Lung microvascular endothelial cell (primary cell): ENCODE measurements at places on chromosomes 4 and X. TPM values are rescaled to one million over a fixed set of nuclear protein-coding genes. Genes with fewer than 3 reads are reported as not detected.

- peak; percentile 38 for DNase-seq
Observed at GRCh38 chr4:176034499-176034898, 31.1 kb upstream of the WDR17 start.

DNA sequence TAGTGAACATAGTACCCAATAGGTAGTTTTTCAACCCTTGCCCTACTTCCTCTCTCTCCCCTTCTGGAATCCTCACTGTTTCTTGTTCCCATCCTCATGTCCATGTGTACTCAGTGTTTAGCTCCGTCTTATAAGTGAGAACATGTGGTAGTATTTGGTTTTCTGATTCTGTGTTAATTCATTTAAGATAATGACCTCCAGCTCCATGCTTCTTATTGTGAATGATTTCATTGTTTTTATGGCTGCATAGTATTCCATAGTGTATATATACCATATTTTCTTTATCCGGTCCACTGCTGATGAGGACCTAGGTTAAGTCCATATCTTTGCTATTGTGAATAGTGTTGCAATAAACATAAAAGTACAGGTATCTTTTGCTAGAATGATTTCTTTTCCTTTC lies 31.0 kb downstream of the IRF2 start:
- no peak for DNase-seq

DNA sequence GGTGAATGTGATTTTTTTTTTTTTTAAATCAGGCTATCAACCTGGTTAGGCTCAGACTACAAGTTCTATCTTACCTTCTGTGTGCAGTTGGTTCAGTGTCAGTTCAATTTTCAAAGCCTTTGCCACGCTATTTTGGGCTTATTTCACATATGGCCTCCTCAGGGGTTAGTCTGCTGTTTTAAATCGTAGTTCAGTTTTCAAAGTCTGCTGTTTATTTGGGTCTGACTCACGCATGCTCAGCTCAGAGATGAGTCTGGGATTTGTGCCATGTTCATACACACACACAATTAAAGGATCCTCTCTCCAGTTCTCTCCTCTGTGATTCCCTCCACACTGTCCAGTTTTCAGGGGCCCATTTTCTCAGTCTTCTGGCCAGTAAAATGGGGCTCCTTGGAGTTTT lies 32.3 kb upstream of the ZFX start:
- peak; percentile 41 for DNase-seq

GRCh38 chr4:92254767-92255442 lies 48.9 kb upstream of the GRID2 start:
- no peak for DNase-seq

- DNase-seq: no peak
Observed at GRCh38 chr4:162909952-162910351, 256.7 kb downstream of the NAF1 start.

Gene DOK7
- not detected in 2 replicates for total RNA-seq

GRCh38 chr4:147741190-147741788 lies 9.4 kb downstream of the ARHGAP10 start:
- no peak for DNase-seq

Gene FGG
- not detected in 2 replicates for total RNA-seq

- DNase-seq: no peak
Observed at GRCh38 chr4:162056990-162057389, 106.8 kb downstream of the FSTL5 start.

Gene NLGN4X
- 0.22 and 0.40 TPM in 2 replicates for total RNA-seq

- DNase-seq: no peak
Observed at GRCh38 chrX:153769158-153769864, 5.3 kb downstream of the PLXNB3 start.

- no peak for DNase-seq
Observed at GRCh38 chr4:147943159-147943638, 211.3 kb downstream of the ARHGAP10 start.

DNA sequence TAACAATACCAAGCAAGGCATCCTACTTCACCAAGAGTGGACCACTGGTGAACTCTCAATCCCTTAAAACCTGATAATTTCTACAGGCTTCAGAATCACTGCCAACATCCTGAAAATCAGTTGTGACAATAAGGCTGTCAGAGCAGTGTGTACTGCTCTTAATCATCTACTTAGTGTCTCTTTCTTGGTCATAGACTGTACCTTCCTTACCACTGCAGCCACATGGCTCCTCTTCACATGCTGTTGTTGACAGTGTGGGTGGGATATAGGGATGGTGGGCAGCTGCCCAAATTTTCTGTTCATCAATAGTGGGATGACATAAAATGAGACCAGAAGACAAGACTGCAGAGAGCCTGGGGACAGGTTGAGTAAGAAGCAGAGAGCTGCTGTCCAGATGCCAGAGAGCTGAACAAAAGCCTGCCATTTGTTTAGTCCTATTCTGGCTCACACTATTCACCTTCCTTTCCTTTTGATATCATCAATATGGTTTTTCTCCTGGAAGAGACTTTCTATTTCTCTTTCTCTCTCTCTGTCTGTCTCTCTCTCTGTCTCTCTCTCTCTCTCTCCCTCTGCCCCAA lies 178.9 kb downstream of the MGST2 start:
- no peak for DNase-seq

- DNase-seq: peak; percentile 9
Observed at GRCh38 chr4:108029731-108030130, 40.0 kb downstream of the HADH start.

- no peak for DNase-seq
Observed at GRCh38 chrX:18174971-18175370, 45.7 kb downstream of the BEND2 start.

Gene FAM9C
- under 0.01 TPM in 1 of 2 replicates, not detected in the other for total RNA-seq

GRCh38 chr4:54359919-54360650 lies 131.0 kb downstream of the PDGFRA start:
- no peak for DNase-seq

Gene UFSP2
- 19.6 and 33.5 TPM in 2 replicates for total RNA-seq

DNA sequence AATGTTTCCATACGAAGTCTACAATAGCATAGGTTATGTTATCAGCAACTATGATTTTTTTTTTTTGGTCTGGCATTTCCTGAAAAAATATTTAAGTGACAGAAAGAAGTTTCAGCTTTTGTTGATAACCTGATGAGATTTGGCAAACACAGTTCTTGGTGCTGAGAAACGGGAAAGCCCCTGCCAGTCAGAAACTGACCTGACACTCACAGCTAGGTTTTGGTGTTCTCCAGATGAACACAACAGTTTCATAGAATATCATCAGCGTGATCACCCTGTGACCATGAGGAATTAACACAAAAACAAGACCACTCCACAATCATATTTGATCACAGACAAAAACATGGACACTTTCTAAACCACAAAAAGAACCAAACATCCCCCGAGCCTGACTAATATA lies 152.5 kb upstream of the DCAF8L1 start:
- peak; percentile 38 for DNase-seq

GRCh38 chr4:57404483-57404882 lies 294.3 kb upstream of the IGFBP7 start:
- no peak for DNase-seq

DNA sequence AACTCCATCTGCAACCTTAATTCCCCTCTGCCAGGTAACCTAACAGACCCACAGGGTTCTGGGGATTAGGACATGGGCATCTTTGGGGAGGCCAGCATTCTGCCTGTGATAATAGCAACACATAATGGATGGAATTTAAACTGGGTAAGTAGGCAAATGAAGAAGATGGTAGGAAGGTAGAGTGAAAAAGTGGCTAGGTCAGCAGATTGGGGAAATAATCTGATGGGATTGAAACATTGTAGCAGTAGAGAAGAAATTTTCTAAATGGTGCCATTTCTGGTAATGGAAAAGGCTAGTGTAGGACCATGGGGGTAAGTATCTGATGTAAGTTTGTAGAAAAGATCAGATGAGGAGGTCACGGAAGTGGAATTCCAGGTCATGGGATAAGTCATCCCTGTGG lies 3.0 kb upstream of the CT47C1 start:
- DNase-seq: no peak

Gene CDKL5
- total RNA-seq: 2.2 and 5.6 TPM in 2 replicates

Gene OPHN1
- total RNA-seq: 6.1 and 7.7 TPM in 2 replicates

Gene MAP3K15
- under 0.01 TPM in 2 replicates for total RNA-seq

DNA sequence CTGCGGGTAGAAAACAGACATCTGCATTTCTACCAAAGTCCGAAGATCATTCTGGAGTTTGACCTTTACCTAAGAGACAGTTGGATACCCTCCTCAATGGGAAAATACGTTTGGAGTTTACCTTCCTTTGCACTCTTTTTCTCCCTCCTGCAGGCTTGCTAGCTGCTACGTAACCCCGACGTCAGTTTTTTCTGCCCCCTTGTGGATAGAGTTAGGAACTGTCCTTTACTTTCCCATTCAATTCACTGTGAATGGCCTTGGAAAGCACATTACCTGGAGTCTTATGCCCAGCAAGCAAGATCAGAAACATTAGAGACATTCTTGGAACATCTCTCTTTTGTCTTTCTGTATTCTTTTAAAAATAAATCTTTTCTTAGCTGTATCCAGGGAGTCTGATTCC lies 250.7 kb downstream of the NAP1L3 start:
- peak; percentile 6 for DNase-seq

Gene CT45A1
- not detected in 2 replicates for total RNA-seq

DNA sequence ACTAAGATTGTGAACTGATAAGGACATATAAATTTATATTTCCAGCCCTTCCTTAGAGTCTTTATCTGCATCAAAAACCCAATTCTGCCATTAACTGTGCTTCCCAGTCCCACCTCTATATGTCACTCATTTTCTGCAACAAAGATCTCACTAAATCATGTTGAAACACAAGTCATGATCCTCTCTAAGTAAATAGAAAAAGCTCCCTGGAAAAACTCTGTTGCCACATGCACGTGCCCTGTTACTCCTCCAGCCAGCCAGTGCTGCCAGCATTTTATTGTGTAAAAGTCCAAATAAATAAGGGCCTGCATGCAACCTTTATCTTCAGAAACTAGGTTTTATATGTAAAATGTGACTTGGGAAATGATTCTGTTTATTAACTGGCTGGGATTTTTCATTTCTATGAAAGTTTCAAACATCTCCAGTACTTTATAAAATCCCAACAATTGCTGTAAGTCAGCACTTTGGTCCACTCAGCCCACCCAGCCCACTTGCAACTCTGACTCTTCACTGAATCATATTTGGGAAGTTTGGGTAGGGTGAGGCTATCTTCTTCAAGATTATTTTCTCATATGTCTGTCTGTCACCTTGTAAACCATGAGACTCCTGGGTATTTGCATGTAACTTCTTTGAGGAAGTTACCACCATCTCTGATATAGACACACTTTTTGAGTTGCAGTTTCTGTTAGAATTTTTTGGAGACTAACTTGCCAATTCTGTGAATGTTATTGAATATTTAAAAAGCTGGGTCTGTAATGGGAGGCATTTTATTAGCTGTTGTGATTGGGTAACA lies 40.0 kb upstream of the SMARCA5 start:
- no peak for DNase-seq

DNA sequence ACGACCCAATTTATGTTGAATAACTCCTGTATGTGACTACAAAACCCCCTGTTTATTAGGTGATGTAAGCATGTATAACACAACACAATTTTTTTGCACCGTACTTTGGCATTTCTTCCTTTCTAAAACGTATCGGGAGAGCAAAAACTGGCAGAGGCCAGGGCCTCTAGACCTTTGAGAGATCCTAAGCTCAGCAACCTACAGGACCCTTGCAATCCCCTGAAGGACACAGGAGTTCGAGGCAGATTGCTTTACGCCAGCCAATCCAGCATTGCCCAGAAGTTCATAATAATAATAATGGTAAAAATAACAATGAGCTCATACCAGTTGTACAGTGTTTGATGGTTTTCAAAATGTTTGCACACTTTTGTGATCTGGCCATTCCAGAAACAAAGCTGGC lies 7.7 kb downstream of the NKX3-2 start:
- DNase-seq: no peak

Gene PNCK
- not detected in 2 replicates for total RNA-seq
